ENCODE measurements at places on chromosomes 6 and 20.

DNA sequence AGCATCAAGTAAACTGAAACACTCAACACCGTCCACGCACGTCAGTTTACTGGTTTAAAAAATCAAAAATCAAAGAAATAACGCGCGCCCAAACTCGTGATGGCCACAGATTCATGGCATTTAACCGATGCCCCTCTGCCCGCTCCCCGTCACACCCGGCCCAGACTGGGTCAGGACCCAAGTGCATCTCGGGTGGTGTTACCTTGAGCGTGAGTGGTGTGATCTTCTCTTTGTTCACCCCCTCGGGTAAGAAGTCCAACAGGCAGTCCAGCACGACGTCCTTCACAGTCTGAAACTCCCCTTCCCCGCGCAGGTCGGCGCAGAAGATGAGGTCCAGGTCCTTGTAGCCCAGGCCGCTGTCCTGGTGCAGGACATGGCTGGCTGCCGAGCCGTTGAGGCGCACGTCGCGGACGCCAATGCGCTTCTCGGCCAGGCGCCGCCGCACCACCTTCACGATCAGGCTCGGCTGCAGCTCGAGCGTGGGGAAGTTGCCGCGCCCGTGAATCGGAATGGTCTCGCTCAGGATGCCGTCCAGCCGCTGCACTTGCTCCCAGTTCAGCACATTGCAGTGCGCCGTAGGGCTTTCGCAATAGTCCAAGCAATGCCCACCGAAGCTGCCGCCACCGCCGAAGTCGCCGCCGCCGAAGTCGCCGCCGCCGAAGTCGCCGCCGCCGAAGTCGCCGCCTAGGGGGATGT is 945 bp downstream of the TENT5A start:
- peak; percentile 52 for DNase-seq

GRCh38 chr6:139960671-139961070 is 586.2 kb upstream of the CITED2 start:
- no peak for DNase-seq

- DNase-seq = no peak
Observed at GRCh38 chr20:12821249-12821648, 187.5 kb upstream of the SPTLC3 start.

DNA sequence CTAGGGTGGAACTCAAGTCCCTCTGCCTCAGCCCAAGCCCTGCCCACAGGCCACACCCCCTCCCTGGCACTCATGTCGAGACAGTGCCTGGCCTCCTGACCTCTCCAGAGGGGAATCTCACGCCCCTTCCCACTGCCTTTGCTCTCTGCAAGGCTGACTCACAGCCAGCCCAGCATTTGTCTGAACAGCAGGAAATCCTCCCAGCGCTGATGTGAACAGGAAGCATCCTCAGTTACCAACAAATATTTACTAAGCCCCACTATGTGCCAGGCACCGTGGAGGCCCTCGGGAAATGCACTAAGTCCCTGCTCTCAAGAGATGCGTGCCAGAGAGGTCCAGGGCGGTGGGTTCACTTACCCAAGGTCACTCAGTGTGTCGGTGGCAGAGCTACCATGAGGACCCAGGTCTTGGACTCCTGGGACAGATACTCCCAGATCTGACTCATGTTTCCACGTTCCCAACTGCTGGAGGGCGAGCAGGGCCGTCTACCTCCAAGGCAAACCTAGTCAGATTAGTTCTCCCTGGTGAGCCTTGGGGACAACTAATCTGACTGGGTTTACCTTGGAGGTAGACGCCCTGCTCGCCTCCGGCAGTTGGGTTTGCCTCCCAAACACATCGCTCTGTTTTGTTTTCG is 7.8 kb downstream of the ADA start:
- peak; percentile 96 for DNase-seq

GRCh38 chr20:45347297-45347935 is 808 bp downstream of the SDC4 start:
- no peak for DNase-seq

DNA sequence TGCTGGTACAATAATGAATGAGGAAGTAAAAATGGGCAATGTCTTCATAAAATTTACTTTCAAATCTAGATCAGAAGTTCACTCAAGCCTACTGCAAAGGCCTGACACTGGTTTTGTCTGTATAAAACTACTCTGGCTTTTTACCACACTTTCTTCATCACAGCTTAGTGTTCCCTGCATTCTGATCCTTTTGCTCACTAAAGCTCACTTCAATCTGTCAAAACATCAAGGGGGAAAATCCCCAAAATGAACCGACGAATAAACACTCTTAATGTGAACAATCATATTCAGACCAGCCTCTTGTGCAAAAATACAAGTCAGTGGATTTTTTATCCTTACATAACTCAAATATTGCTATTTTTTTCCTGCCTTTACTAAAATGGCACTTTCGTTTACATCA is 98.5 kb downstream of the PRDM1 start:
- DNase-seq = no peak

GRCh38 chr6:5398530-5398929 is 137.2 kb downstream of the FARS2 start:
- DNase-seq = peak; percentile 76

DNA sequence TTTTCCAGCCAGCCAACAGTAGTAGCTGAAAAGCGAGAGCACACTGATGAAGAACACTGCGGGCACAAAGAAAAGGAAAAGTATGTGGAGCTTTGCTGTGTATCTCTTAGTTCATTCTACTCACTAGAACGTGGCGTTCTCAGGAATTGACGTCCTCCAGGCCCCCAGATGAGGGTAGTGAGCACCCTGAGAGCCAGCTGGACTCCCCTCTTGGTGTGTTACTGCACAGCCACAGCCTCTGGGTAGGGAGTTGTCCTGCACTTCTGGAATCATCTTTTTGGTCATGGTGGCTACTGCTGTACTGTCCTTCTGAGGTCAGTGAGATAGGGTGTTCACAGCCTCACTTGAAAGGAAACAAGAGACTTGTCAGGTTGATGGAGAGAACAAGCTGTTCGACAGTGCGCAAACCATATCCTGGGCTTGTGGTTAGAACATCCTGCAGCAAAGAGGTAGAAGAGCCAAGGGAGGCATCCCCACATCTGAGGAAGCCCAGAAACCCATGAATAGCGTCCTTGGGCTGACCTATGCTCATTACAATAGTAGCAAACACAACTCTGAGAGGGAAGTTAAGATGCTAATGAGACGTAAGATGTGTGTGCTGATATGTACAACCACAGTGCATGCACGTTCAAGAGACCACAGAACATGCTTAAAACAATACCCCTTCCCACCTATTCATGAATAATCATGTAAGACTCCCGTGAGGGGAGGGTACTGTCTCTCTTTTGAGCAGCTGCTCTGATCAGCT is 14.6 kb upstream of the HLA-F start:
- DNase-seq = no peak

DNA sequence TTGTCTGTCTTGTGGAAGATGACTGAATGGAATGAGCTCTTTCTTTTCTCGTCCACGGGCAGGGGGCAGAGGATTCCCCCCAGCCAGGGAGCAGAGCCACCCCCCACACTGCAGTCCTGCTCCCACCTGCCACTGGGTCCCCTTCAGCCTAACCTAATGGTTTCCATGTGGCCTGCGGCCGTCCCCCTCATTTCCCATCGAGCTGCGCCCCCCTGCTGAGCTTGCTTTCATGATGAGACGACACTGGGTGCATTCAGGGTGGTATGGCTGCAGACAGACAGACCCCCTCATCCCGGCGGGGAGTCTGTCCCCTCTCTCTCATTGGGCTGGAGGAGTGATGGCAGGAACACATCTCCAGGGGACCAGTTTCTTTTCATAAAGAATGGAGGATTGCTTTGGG is 140.8 kb downstream of the DTNBP1 start:
- DNase-seq = no peak

DNA sequence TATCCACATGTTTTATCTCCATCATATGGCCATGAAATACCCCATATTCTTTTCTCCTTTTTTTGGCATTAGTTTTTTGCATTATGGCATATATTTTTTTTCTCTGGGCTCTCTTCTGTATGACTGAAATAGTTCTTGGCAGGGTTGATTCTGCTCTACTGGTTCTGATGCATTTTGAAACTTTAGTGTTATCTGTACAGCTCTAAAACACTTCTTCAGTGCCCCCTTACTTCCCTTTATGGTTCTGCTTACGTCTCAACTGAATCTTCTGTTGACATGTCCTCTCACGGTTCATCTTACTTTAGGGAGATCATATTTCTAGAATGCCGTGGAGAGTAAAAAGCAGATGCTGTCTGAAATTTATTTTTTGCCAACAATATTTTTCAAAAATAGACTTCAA is 23.2 kb upstream of the TXNDC5 start:
- no peak for DNase-seq

GRCh38 chr6:7687145-7688111 is 38.5 kb upstream of the BMP6 start:
- no peak for DNase-seq

GRCh38 chr6:158568549-158568948 is 8.7 kb downstream of the TMEM181 start:
- DNase-seq = no peak

DNA sequence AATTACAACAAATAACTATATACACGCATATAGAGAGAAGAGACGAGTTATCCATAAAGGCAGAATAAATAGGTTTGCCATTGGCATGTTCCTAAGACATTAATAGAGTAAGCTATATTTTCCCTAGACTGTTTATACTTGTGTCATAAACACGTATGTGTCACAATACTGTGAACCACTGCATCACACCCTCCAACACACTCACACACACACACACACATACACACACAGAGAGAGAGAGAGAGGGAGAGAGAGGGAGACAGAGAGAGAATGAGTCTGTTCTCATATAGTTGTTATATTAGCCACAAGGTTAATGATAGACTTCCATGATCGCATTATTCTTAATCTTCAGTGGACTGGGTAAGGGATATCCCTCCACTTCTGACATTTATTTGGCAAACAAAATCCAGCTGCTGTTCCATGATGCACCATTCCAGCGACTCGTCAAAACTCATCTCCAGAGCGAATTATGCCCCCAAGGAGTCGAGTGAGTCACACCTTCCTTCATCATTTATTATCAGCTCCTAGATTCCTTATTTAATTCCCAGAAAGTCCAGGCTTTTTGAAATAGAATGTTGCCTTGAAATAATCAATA is 82.8 kb upstream of the HIVEP1 start:
- no peak for DNase-seq

- no peak for DNase-seq
Observed at GRCh38 chr6:89411145-89412070, 665 bp downstream of the RRAGD start.

DNA sequence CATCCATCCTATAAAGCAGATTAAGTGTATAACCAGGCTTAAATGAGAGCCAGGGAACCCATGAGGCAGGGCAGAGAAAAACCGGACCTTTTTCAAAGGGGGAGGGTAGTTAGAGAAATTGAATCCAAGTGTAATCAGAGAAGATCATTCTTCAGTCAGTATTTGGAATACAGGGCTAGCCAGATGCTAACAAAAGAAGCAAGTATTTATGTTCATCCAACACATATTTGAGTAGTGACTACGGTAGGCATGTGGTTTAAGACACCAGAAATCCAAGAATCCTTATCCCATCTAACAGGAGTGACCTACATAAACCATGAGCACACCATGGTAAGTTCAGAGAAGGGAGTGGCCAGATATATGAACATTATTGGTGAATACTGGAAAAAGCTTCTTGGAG is 46.8 kb upstream of the FAM83C start:
- DNase-seq = no peak

- no peak for DNase-seq
Observed at GRCh38 chr6:114830515-114830914, 487.7 kb upstream of the HS3ST5 start.

DNA sequence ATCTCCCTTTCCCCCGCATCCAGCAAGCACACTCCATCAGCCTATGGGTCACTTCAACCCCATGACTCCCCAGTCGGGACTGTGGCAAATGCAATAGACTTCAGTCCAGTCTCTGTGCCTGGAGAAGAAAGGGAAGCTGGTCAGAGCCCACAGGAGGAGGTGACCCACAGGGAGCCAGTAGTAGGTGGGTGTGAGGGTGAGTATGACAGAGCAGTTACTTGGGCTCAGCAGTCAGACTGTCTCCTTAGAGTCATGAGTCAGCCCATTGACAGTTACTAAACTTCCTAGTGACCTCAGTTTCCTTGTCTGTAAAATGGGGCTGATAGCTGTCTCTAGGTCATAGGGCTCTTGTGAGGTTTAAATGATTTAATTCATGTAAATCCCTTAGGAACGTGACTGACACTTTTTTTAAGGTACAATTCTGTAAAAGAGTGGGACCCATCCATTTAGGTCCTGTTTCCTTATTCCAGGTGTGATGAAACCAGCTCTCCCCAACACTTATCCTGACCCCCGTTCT is 33.9 kb upstream of the HLA-C start:
- peak; percentile 89 for DNase-seq

DNA sequence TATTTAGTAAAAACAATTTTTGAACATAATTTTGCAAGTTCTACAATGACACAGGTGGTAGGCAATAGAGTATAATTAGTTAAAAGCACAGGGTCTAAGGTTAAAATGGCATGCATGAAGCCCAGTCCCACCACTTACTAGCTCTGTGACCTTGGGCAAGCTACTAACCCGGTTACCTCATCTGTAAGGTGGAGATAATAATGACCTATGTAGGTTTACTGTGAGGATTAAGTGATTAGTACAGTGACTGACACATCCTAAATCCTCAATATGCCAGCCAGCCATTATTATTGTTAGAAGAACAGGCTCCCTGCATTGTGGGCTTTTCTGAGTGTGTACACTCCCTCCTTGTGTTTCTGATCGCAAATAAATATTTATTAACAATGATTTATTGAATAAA is 26.2 kb downstream of the ATXN1 start:
- no peak for DNase-seq

- no peak for DNase-seq
Observed at GRCh38 chr20:40481337-40481736, 207.7 kb downstream of the MAFB start.

GRCh38 chr6:80029470-80029869 is 25.0 kb downstream of the TTK start:
- DNase-seq = peak; percentile 76

GRCh38 chr20:4869290-4870193 is 131.8 kb downstream of the SLC23A2 start:
- DNase-seq = no peak

GRCh38 chr6:16723402-16723801 is 37.9 kb downstream of the ATXN1 start:
- DNase-seq = no peak

- no peak for DNase-seq
Observed at GRCh38 chr6:1765160-1765903, 155.6 kb downstream of the FOXC1 start.

GRCh38 chr6:54097753-54098152 is 13.5 kb upstream of the MLIP start:
- no peak for DNase-seq

- DNase-seq = no peak
Observed at GRCh38 chr6:16414205-16414604, 175.8 kb downstream of the GMPR start.

DNA sequence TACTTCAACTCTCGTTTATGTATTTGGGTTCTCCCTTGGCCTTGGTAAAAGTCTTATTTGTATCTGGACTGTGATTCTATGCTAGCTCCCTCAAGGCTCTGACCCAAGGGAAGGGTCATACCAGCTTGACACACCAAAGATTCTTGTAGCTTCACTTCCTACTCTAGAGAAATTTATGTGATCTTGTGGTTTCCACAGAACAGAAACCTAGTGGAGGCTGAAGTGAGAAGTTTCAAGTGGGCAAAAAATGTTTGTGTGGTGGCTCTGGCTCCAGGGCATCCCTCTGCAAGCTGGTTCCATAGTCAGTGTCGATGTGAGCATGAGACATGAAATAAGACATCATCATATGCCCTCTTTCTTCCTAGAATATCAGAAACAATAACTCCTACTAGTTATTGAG is 48.1 kb upstream of the TNFRSF21 start:
- peak; percentile 61 for DNase-seq

All from inflammatory macrophage treated with lipopolysaccharide for 1 hour (primary cell).